ENCODE measurements at places on chromosomes 7 and 10. TPM values are rescaled to one million over a fixed set of nuclear protein-coding genes. Genes with fewer than 3 reads are reported as not detected.

- peaks cover 31% of the 10 kb centered on the region for H3K4me1 ChIP-seq
- no peak for DNase-seq
- H3K27me3 ChIP-seq = peaks cover 23% of the 10 kb centered on the region
- peak overlapping the region; percentile 43 for H3K27ac ChIP-seq
Observed at GRCh38 chr10:75662715-75663114, 231.3 kb downstream of the LRMDA start.

Gene CXCL12
- total RNA-seq = 65.5 TPM

- peaks cover 65% of the 10 kb centered on the region for H3K4me1 ChIP-seq
- no peaks in the 10 kb centered on the region for H3K27me3 ChIP-seq
- DNase-seq = no peak
- peak overlapping the region; percentile 39 for H3K27ac ChIP-seq
- H3K4me3 ChIP-seq = no peak overlapping the region
- no peaks in the 10 kb centered on the region for H3K36me3 ChIP-seq
Observed at GRCh38 chr7:104980841-104981671, 32.9 kb upstream of the KMT2E start.

- no peaks in the 10 kb centered on the region for H3K27me3 ChIP-seq
- H3K4me1 ChIP-seq = peaks cover 12% of the 10 kb centered on the region
- H3K27ac ChIP-seq = no peak overlapping the region
- no peaks in the 10 kb centered on the region for H3K36me3 ChIP-seq
Observed at GRCh38 chr10:29033311-29033940, 255.4 kb upstream of the LYZL1 start.

GRCh38 chr7:43105521-43106120, 6.8 kb upstream of the HECW1 start:
- no peaks in the 10 kb centered on the region for H3K27me3 ChIP-seq
- H3K27ac ChIP-seq = peak overlapping the region; percentile 49
- H3K4me1 ChIP-seq = peaks cover 8% of the 10 kb centered on the region
- no peaks in the 10 kb centered on the region for H3K36me3 ChIP-seq
- DNase-seq = no peak

DNA sequence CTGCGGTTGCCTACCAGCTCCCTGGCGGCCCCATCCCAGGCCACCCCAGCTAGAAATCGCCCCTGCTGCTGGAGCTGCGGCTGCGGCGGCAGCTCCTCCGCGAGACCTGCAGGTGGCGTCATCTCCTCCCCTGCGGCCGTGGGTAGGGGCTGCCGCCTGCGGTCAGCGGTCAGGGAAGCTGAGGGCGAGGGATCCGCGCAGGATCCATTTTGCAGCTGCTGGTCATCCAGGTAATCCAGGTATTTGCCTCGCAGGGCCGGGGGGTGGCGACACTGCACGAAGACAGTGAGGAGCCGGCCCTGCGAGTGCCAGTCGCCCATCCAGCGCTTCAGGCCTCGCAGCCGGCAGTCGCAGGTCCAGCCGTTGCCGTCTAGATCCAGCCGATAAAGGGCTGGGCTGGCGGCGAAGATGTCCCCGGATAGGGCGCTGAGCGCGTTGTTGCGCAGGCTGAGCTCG, 1.5 kb downstream of the TRIL start:
- H3K36me3 ChIP-seq = no peaks in the 10 kb centered on the region
- H3K4me1 ChIP-seq = peaks cover 40% of the 10 kb centered on the region
- no peak for DNase-seq
- H3K4me3 ChIP-seq = peak overlapping the region; percentile 68

Gene TMEM196
- not detected for total RNA-seq

Gene LLCFC1
- total RNA-seq = not detected

- H3K4me1 ChIP-seq = no peaks in the 10 kb centered on the region
- H3K27me3 ChIP-seq = peaks cover 15% of the 10 kb centered on the region
- no peaks in the 10 kb centered on the region for H3K36me3 ChIP-seq
Observed at GRCh38 chr7:140192620-140193019, 15.8 kb upstream of the KDM7A start.

- peaks cover 25% of the 10 kb centered on the region for H3K36me3 ChIP-seq
- H3K4me3 ChIP-seq = no peak overlapping the region
- no peak overlapping the region for H3K27ac ChIP-seq
Observed at GRCh38 chr7:2383543-2384274, 19.7 kb upstream of the CHST12 start.

Gene CLRN3
- total RNA-seq = not detected

DNA sequence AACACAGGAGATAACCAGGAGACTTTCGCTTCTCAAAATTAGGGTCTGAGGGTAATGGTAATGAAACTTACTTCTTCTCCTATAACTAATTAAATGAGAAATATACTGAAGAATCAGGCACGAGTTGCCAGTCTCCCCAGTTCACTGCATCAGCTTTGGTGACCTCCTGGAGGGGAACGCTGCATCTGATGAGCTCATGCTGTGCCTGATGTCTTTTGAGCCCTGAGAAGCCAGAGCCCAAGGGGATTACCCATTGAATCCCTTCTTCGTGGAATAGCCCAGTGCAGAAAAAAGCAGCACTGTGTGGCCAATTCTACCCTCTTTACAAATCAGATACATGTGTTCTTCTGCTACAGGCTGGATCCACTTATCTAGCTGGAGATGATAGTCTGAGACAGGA, 45.1 kb downstream of the CYP2C9 start:
- peaks cover 1% of the 10 kb centered on the region for H3K27me3 ChIP-seq
- no peak for DNase-seq
- H3K4me3 ChIP-seq = no peak overlapping the region
- H3K27ac ChIP-seq = no peak overlapping the region
- no peaks in the 10 kb centered on the region for H3K36me3 ChIP-seq

Gene MAGI2
- 5.8 TPM for total RNA-seq

Gene GPR141
- total RNA-seq = not detected

DNA sequence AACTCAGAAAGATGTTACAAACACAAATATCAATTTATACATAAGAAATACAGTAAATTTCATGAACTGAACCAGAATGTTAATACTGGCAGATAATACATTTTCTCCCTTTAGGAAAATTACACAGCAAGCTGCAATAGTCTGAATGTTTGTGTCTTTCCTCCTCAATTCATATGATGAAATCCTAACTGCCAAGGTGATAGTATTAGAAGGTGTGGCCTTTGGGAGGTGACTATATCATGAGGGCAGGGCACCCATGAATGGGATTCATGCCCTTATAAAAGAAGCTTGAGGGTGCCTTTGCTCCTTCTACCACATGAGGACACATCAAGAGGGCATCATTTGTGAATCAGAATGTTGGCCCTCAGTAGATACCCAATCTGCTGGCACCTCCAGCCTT, 64.3 kb upstream of the GPR22 start:
- H3K27me3 ChIP-seq = no peaks in the 10 kb centered on the region
- H3K36me3 ChIP-seq = peaks cover 14% of the 10 kb centered on the region
- no peak overlapping the region for H3K4me3 ChIP-seq
- DNase-seq = no peak
- no peak overlapping the region for H3K27ac ChIP-seq
- peaks cover 8% of the 10 kb centered on the region for H3K4me1 ChIP-seq

- H3K4me3 ChIP-seq = no peak overlapping the region
- no peak for DNase-seq
- peak overlapping the region; percentile 64 for H3K27ac ChIP-seq
- H3K27me3 ChIP-seq = no peaks in the 10 kb centered on the region
- H3K36me3 ChIP-seq = peaks cover 2% of the 10 kb centered on the region
Observed at GRCh38 chr7:96236198-96237039, 85.5 kb downstream of the SLC25A13 start.

DNA sequence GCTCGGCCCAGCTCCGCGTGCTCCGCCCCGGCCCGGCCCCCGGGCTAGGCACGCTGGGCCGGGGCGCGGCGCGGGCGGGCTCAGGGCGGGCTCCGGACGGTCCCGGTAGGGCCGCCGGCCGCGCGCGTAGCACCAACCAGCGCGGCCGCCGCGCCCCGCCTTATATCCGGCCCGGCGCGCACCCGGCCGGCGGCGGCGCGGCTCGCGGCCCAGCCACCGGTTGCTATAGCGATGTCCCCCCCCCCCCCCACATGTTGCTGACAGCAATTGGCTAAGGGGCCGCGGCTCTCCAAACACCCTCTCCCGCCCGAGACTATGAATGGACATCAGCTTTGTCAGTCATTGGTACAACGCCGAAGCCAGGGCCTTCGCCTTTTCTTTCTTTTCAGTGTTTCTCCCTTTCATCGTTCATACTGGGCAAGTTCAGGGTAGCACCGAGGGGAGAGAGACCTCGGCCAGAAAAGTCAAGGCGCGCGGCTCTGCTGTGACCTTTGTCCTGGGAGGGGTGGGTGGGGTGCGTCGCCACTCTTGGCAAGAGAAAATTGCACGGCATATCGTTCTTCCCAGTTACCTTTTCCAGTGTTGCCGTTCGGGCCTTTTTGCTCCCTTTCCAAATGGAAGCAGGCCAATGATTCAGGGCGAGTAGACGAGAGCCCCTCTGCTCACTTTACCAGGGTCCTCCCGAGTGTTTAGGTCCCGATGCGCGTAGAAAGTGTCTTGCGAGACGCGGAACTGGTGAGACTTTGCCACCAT, 354.2 kb downstream of the DNAJB6 start:
- no peaks in the 10 kb centered on the region for H3K36me3 ChIP-seq
- peaks cover 9% of the 10 kb centered on the region for H3K4me1 ChIP-seq
- no peak overlapping the region for H3K27ac ChIP-seq
- no peak for DNase-seq
- peaks cover 52% of the 10 kb centered on the region for H3K27me3 ChIP-seq

DNA sequence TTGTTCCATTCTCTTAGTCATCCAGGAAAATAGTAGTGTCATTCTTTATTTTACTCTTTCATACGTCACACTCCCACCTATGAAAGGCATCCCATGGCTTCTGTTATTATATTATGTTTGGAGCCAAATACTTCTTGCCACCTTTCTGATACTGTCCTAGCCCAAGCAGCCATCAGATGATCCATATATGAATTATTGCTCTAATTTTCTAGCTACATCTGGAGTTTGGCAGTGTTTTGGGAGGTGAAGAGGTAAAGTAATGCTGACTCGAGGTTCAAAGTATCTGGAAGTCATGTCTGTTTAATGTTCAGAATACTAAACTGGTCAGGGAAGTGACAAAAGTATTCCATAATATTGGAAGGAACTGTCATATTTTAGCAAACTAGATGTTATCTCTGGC, 362.5 kb downstream of the GPR37 start:
- no peak overlapping the region for H3K27ac ChIP-seq
- H3K4me1 ChIP-seq = no peaks in the 10 kb centered on the region
- H3K36me3 ChIP-seq = no peaks in the 10 kb centered on the region
- H3K4me3 ChIP-seq = no peak overlapping the region

Gene MCM10
- 3.7 TPM for total RNA-seq

GRCh38 chr7:56079450-56080185, 13.1 kb downstream of the PHKG1 start:
- H3K4me1 ChIP-seq = peaks cover 22% of the 10 kb centered on the region
- no peaks in the 10 kb centered on the region for H3K27me3 ChIP-seq
- H3K4me3 ChIP-seq = no peak overlapping the region
- H3K27ac ChIP-seq = peak overlapping the region; percentile 89
